Activated CD4-positive, alpha-beta T cell treated with anti-CD3 and anti-CD28 coated beads for 4 hours (primary cell): ENCODE measurements at places on chromosomes 16 and 17.

DNA sequence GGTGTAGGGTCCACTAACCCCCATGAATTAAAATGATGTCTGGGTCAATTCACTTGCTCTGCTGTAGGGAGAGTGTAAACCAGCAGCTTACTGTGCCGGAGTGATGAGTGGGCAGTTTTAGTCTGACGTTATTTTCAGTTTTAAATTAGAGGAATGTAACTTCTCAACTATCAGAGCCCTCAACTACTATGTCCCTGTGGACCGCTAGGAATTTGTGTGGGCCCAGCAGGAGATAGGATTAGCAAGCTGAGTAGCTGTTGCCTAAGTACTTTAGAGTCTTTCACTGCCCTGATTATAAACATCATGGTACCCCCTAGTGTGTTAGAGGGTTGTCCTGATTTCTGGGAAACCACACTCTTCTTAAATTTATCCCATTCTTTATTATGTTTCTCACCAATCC, 11.4 kb downstream of the MARVELD3 start:
- no peak for DNase-seq

GRCh38 chr17:75398279-75398678, 7.2 kb downstream of the GRB2 start:
- no peak for DNase-seq

DNA sequence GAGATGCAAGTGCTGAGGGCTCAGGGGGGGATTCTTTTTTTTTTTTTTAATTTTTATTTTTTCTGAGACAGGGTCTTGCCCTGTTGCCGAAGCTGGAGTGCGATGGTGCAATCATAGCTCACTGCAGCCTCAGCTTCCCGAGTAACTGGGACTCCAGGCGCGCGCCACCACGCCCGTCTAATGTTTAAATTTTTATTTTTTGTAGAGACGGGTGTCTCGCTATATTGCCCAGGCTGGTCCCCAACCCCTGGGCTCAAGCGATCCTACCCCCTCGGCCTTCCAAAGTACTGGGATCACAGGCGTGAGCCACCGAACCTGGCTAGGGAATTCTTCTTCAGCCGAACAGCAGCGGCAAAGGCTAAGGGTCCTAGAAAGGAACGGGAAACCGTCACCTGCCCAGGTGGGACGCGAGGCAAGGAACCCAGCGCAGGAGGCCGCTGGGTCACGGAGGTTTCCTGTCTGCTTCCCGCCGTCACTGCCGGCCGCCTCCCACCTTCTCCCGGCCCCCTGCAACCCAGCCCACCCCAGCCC, 13.3 kb upstream of the OR1F1 start:
- DNase-seq: no peak

GRCh38 chr17:17446666-17447155, 30.1 kb upstream of the MED9 start:
- no peak for DNase-seq

GRCh38 chr16:12148120-12148519, 171.6 kb downstream of the SNX29 start:
- DNase-seq: no peak

DNA sequence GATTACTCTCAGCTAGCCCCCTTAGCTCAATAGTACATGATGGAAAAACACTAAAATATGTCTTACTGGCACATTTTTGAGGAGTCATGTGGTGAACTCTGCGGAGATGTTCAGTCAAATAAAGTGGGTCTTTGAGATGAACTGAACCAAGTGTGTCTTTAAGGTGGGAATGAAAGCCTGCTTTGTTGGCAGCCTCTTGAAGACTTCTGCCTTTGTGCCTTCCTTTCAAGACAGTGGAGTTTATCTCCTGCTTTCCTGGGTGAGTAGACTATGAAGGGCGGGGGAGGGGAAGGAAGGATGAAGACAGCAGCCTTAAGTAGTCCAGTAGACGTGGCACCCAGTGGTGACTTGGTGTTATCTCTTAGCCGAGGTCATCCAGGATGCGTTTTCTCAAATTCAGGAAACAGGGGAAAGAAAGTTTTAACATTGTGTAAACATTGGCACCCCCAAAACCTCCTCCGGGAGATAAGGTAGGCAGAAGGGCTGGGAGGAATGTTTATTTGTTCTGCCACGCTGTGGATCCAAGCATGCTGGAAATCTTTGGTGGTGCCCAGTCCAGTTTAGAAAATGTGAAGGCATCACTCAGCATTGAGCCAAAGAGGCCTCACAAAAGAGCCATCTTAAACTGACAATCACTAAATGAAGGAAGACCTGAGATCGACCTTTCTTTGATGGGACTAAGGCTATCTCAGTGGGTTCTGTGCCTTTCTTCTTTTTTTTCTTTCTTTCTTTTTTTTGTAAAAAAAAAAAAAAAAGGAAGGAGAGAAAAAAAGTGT, 220.6 kb downstream of the FTO start:
- no peak for DNase-seq

DNA sequence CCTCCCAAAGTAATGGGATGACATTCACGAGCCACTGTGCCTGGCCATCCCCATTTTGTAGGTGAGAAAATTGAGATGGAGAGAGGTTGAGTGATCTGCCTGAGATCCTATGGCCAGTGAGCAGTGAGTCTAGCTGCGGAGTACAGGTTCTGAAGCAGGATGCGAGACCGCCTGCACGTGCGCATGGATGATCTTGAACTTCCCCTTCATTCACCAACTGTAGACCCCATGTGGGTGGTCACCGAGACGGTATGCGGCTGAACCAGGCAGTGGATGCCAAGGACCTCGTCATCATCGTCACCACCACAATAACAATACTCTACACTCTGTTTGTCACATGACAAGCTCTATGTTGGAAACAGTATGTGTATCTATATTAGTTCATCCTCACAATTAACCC, 6.2 kb upstream of the SPNS3 start:
- no peak for DNase-seq

DNA sequence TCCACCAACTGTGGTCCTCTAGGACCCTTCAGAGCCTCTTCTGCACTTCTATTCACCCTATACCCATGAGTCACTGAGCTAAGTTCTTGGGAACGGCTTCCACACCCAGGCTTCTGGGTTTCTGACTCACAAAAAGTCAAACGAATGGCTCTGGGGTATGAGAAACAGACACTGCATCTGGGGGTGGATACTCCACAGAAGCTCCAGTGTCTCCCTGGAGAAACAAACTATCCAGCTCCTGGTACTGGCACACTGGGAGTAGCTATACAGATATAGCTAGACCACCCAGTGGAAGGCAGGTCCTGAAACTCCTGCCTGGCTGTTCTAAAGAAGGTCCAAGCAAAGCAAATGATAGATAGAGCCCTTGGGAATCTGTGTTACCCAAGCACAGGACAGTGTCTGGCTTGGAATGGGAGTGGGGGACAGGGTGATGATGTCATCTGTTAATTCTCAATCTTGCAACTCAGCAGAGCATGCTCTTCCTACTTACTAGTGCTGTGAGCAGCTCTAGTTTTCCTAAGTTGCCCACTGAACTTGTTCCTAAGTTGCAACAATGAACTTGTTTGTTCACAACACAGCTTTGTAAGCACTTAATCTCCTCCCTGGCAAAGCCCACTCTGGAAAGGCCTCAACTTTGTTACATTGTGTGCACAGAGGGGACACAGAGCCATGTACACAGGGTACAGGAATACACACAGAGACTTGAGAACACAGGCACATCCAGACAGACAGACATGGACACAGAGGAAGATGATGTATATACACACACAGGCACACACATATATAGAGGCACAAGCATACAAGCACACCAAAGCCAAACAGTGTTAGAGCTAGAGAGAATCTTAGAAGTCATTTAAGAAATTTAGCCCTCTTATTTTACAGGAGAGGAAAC, 6.7 kb downstream of the MMP28 start:
- no peak for DNase-seq

GRCh38 chr17:6815775-6816174, 15.8 kb downstream of the TEKT1 start:
- DNase-seq: no peak

DNA sequence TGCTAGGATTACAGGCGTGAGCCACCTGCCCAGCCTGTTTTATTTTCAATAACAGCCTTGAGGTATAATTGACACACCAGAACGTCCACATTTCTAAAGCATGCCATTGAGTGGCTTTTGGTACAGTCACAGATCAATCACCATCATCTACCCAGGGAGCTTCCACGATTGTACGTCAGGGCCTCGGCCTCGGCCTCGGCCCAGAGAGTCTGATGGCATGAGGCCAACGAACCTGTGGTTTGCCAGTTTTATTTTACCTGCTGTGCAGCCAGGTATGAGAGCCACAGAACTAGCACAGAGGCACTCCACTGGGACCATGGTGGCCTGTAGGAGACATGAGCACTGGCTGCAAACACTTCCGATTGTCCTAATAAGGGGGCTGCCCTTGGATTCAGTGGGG, 8.3 kb downstream of the UBALD1 start:
- no peak for DNase-seq

DNA sequence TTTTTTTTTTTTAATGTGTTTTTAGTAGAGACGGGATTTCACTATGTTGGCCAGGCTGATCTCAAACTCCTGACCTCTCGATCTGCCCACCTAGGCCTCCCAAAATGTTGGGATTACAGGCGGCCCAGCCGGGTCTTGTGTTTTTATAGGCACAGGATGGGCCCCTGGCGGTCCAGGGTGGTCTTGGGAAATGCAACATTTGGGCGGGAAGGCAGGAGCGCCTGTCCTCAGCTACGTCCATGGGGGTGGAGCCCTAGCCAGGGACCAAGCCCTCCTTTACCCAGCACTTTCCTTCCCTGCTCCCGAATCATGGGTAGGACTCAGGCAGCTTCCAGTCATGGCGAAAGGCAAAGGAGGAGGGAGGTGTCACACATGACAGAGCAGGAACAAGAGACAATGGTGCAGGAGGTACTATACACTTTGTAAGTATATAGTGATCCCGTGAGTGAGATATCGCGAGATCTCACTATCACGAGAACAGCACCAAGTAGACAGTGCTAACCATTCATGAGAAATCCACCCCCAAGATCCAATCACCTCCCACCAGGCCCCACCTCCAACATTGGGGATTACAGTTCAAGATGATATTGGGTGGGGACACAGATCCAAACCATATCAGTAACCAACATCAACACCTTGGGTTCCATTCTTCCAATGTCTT, 226.7 kb upstream of the WSCD1 start:
- no peak for DNase-seq
